ENCODE measurements at places on chromosomes 2 and 18.

- DNase-seq, result no peak
These were observed 40.1 kb downstream of the ZFP36L2 start for GRCh38 chr2:43186321-43186678.

DNA sequence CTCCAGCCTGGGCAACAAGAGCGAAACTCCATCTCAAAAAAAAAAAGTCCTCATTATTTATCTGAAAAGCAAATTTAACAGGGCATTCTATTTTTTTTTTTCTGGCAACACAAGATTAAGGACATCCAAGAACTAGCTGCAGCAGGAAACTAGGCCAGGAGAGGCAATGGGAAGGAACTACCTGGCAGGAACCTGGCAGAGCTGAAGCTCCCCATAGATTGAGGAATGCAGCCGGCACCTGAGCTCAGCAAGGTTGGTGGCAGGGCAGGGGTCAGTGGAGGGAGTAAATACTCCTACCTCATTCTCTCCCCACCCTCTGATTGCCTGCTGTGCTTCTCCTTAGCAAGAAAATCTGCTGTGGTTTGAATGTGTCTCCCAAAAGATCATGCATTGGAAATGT, 30.4 kb upstream of the LAPTM4A start:
- no peak for DNase-seq

DNA sequence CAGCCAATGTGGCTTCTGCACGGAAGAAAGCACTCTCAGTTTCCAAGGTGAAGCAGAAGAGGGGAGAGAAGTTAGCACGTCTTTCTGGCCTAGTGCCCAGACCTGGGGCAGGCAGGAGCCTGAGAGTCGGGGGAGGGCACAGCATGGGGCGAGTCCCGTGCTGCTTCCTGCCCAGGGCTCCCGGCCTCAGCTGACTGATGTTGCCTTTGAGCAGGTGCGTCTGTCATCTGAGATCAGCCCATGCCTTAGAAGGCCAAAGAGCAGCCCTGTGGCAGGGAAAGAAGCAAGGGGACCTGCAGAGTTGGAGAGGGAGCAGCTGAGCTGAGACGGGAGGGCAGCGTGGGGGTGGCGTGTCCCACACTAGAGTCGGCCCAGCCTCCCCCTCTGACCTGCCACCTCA, 3.3 kb downstream of the KCNIP3 start:
- DNase-seq, result no peak

DNA sequence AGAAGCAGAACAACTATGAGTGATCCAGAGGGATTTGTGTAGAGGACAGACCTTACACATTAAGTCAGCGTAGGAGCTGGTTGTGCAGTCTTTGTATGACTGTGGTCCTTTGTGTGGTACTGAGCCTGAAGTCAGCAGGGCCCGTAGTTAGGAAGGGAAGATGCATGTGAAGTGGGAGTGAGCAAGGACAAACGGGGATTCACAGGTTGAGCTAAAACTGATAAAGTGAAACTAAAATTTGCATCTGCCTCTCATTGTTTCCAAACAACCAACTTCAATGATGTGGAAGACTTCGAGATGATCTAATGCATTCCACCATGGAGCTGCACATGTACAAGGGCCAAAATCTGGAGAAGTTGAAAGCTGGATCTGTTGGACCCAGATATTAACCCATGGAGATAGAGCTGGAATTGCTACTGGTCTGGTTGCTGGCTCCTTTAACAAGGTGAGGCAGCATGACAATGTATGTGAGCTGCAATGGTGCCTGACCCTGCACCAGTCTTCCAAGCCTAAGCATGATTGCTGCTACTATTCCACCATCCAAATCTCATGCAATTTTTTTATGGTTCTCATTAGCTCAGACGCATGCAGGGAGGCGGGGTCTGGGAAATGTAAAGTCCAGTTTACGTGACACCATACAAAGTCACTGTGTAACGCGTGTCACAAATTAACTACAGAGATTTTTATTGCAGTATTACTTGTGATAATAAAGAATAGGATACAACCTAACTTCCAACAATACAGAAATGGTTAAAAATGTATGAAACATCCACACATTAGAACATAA, 12.1 kb upstream of the CYBRD1 start:
- no peak for DNase-seq

GRCh38 chr2:239257511-239257937, 143.3 kb downstream of the HDAC4 start:
- no peak for DNase-seq

GRCh38 chr2:236133410-236134012, 34.7 kb downstream of the GBX2 start:
- DNase-seq, result no peak

GRCh38 chr18:55321265-55322177, 266.5 kb downstream of the TCF4 start:
- DNase-seq, result peak; percentile 36

GRCh38 chr18:12639990-12640880, 17.7 kb downstream of the SPIRE1 start:
- no peak for DNase-seq

DNA sequence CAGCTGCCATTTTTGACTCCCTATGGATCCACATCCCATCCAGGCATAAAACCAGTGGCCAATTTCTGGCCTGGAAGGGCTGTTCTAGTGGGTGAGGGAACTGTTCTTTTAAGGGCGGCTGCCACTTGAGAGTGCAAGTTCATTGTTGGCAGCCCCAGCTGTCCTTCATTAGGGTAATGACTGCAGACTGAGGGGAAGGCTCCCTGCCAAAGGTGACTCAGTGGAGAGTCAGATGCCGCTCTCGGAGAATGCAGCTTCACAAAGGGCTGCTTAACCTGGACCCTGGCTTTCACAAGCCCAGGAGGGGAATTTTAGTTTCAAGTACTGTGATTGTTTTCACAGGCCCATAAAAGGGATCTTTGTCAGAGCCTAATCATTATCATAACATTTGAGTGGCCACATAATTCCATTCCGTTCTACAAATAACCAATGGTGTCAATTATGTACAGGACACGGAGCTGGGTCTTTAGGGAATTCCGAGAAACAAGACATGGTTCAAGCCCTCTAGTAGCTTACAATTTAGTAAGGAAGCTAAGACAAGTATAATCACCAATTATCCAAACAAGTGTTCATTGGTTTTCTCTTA, 235.7 kb downstream of the CDCA7 start:
- no peak for DNase-seq

DNA sequence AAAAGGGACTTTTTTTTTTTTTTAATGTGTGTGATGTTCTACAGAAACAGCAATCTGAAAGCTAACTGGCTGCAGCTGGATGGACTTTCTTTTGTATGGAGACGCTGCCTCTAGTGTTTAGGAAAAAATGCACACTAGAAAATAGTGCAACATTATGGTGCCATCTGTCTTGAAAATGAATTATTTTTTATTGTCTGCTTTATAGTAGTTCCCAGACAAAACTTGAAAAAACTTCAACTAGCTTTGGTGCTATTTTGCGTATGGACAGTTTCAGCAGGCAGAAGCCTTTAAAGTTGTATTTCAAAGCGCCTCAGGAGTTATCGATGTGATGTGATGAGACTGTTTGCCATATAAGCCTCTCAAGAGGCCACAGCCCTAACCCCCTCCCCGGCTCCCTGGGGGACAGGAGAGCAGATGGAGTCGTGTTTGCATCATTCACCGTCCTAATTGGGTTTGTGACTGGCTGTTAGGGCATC, 86.9 kb downstream of the LTBP1 start:
- no peak for DNase-seq

DNA sequence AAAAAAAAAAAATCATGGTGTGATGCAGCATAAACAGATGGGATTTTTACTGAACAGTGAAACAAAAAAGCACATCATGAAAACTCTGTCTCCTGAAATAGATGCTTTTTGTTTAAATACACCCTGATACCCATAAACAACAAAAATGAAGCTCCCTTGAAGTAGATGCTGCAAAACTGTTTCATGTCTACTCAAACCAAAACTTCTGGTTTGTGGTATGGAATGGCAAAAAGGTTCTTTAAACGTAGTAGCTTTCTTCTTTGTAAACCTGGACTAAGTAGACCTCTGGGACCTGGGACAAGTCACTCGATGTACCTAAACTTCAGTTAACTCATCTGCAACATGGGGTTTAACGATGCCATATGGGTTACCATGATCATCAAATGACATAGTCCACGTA, 64.4 kb upstream of the RAPH1 start:
- DNase-seq, result no peak

- DNase-seq, result no peak
These were observed 122.8 kb upstream of the PXDN start for GRCh38 chr2:1867141-1867540.

GRCh38 chr2:158970241-158970751, 1.9 kb downstream of the TANC1 start:
- DNase-seq, result no peak

GRCh38 chr2:27307287-27307544, 1.0 kb downstream of the UCN start:
- DNase-seq, result no peak

DNA sequence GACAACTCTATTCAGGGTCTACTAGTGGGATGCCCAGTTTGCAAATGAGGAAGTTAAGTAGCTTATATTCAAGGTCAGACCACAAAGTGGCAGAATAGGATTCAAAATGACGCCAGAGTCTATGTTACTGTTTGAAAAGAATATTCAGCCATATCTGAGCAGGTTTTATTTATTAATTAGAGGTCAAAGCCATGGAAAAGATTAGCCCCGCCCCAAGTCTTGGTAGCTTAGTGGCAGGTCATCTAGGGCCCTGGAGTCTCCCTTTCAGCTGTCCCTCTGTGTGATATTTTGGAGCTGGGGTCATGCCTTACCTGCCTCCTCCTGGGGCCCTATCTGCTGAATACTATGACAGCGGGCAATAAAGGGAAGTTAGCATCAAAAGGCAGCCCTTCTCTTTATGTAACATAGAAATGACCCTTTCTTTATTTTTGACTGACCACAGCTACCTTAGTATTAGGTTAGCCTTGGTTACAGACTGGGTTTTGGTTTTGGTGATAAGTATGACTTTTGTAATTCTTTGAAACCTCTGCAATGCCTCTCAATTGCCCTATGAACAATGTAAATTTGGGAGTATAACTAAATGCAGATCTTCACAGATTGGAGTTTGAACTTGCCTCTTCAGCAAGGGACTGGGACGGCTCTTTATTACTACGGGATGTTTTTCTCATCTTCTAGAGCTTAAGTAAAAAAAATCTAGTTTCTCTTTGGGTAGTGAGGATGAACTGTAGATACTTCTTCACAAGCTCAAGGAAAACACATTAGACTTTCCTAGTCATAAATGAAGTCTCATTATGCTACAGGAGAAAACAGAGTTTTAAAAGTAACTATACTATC, 153.0 kb upstream of the ITGA4 start:
- no peak for DNase-seq

DNA sequence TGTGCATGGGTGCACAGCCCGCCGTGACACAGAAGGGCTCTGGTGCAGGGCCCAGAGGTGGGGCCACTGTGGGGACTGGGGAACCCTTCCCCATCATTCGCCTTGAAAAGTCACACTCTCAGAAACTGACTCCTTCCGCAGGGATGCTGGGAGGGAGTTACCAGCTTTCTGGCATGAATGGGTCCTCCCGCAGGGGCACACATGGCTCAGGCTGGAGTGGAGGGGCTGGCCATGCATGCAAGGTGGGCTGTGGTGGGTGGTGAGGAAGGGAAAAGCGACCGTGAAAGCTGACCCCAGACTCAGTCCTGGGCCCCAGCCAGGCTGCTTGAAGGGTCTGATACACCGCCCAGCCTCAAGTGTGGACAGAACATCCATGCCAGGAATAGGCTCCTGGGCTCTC, 201.1 kb downstream of the TNS1 start:
- DNase-seq, result no peak

DNA sequence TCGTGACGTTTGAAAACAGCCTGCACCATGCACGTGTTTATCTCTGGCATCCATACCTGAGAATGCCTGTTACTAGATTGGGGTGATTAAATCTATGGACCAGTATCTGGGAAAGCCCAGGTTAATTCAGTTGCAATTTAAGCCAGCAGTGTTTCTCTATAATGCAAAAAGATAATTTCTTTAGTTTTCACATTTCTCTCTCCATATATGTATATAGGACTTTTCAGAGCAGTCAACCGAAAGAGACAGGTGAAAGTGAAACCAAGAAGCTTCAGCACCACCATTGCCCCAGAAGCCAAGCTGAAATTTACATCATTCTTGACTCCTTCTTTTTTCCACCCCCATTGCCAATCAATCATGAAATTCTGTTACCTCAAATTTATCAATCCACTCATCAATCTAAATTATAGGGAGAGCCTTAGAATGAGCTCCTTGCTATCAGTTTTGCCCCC, 2.7 kb upstream of the LRP2 start:
- no peak for DNase-seq

- DNase-seq, result no peak
These were observed 424.2 kb downstream of the NRXN1 start for GRCh38 chr2:50607721-50608120.

GRCh38 chr18:37207343-37207742, 358.3 kb downstream of the CELF4 start:
- no peak for DNase-seq

- DNase-seq, result no peak
These were observed 601.2 kb downstream of the LRP1B start for GRCh38 chr2:141529659-141530058.

GRCh38 chr2:182404092-182404491, 22.7 kb downstream of the PDE1A start:
- no peak for DNase-seq

DNA sequence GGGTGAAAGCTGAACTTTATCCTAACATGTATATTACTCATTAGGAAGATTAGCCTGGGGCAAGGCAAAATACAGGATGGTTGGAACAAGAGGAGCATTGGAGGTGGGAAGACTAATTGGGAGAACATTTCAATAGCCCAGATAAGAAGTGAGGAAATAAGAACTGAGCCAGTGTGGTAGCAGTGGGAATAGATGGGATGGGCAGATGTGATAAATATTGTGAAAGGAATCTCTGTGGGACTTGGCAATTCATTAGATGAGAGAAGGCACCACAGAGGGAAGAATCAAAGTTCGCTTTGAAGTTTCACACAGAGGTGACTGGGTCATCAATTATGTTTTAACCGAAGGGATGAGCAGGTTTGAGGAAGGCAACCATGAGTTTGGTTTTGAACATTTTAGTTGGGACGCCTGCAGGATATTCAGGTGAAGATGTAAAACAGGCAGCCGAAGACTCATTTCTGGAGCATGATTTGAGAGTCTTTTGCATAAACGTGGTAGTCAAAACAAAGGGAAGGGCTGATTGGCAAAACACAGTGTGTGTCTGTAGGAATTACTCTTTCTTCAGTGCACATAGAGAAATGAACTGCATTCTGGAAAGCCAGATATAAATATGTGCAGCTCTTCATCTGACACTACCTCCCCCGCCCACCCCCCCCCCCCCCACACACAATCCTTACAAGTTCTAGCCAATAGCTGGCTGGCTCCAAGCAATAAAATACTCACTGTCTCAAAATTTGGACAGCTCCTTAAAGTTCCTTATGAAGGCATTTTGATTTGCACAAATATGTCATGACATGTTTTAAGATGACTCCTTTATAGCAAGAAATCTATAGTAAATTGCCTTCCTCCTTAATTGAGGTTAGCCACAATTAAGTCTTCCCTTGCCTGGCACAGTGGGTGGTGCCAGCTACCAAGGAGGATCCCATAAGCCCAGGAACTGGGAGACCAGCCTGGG, 1.9 kb upstream of the SLC1A4 start:
- DNase-seq, result no peak

- no peak for DNase-seq
These were observed 63.2 kb upstream of the SPAG16 start for GRCh38 chr2:213220967-213221603.

- DNase-seq, result no peak
These were observed 755.5 kb downstream of the RNF144A start for GRCh38 chr2:7672685-7673071.

All from cerebellar nuclear complex (tissue), 1 donor.